ENCODE measurements at places on chromosomes 16 and 17.

DNA sequence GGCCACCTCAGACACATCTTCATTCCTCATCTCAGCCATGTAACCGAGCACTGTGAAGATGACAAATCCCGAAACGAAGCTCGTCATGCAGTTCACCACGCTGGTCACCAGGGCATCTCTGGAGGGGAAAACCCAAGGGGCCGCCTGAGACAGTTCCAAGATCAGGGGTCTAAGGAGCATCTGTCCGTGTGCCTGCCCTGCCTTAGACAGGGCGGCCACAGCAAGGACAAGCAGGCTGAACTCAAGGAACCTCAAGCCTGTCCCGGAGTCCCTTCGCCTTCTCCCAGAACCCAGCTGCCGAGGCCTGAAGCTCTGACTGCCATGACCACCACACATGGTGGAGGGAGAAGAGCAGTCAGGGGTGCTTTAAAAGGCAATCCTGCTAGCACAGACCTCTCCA lies 22.7 kb downstream of the SLC6A4 start:
- DNase-seq = no peak

GRCh38 chr16:89842471-89843408 lies 14.5 kb downstream of the SPIRE2 start:
- DNase-seq = no peak

DNA sequence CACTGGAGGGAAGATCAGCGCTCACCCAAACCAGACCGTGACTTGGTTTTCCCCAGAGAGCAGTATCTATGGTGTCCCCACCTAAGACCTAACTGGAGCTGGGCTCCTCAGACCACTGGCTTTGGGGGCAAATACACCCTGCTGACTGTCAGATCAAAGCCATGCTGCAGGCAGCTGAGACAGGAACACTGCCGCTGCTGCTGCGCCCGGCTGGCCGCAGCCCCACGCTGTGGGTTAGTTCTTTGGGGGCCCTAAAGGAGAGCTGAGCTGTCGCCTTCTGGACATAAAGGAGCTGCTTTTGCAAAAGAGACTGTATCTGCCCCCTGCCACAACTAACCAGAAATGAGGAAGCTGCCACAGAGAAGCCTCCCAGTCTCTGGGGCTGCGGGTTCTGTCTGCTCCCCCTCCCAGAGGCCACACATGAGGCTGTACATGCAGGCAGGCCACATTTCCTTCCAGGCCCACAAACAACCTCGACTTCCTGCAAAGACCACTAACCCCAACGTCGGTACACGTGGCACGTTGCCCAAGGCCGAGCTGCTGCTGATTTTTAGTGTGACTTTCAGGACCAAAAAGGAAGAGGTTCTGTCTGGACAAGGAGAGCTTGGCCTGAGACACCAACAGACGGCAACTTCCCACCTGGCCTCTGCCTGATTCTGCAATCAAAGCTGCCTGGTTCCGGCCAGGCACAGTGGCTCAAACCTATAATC lies 18.2 kb upstream of the ABR start:
- no peak for DNase-seq

DNA sequence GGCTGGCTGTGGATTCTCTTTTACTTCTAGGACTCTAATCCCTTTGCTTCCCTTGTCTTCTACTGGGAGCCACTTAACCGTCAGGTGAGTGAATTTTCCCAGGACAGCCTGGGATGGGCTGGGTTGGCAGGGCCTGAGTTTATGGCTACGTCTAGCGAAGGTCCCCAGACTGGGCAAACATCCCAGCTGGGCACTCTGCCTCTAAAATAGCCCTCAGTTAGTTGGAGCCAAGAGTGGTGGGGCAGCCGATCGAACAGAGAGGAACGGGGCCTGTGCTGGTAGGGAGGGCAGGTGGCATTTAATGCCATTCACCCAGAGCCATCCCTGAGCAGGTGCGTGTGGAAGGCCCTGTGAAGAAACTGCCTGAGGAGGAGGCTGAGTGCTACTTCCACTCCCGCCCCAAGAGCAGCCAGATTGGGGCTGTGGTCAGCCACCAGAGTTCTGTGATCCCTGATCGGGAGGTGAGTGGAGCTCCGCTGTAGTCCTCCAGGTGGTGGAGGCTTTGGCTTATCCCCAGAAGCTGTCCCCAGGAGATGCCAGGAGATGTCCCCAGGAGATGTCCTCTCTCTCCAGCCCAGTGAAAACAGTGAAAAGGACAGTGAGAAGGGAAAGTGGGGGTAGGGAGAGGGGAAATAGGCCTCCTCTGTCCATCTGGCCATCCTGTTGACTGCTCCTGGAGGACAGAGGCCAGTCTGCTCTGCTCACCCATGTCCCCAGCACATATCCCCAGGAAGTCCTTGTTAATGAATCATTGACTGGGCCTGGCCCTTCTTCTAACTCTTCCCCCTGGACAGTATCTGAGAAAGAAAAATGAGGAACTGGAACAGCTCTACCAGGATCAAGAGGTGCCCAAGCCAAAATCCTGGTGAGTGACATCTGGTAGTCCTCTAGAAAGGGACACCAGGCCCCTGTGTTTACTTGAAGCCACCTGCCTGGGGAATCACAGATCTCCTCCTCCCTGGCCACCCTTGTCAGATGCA lies 4.4 kb downstream of the PNPO start:
- no peak for DNase-seq

DNA sequence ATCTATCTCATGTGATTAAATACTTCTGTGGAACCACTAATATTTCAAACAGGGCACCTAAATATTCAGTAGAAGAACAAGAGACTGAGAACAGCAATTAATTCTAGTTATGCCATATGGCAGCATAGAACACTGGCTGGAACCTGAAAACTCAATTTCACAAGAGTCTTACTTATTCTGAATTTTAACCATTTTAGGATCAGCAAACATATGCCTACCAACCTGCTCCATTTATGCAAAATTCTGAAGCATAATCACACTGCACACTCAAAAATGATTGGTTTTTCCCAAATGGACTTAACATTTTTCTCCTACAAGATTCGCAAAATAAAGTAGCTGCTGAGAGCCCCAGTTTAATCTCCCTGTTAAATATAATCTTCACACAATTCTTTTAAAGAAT lies 43.2 kb downstream of the SKAP1 start:
- DNase-seq = no peak

- no peak for DNase-seq
Measured at GRCh38 chr16:66695935-66696668, 441 bp downstream of the CMTM4 start.

- no peak for DNase-seq
Measured at GRCh38 chr17:42806249-42806648, 7.6 kb downstream of the CNTD1 start.

- no peak for DNase-seq
Measured at GRCh38 chr17:30950669-30951399, 20.0 kb upstream of the RNF135 start.

DNA sequence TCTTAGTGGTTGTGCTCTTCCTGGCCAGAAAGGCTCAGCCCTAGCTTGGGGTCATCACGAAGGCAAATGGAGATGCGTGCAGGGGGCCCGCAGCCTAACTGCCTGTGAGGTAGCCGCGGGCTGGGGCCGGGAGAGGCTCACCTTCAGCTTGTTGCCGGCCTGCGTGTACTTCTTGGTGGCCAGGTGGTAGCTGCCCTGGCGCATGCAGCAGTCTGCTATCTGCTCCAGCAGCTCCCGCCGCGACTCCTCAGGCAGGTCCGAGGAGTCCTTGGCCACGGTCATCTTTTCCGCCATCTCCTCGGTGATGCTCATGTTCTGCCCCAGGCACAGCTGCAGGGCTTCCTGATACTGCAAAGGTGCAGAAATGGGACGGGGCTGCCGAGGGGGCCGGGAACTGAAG lies 13.0 kb upstream of the TMEM204 start:
- DNase-seq = no peak

DNA sequence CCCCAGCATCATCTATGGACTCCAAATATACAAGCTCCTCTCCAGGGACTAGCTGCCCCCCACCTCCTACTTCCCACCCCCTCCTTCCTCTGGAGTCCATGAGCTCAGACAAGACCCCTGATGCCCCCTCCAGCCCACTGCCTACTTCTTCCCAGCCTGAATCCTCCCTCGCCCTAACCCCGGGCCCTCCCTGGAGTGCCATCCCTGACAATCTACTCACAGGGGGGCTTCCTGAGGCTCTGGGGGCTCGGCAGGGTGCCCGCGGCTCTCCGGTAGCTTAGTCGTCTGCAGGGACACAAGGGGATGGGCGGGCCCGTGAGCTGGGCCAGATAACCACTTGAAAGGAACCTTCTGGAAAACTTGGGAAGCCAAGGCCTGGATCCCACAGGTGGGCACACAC lies 15.1 kb downstream of the MPP3 start:
- DNase-seq = no peak

GRCh38 chr16:25838724-25839186 lies 147.0 kb downstream of the HS3ST4 start:
- no peak for DNase-seq

DNA sequence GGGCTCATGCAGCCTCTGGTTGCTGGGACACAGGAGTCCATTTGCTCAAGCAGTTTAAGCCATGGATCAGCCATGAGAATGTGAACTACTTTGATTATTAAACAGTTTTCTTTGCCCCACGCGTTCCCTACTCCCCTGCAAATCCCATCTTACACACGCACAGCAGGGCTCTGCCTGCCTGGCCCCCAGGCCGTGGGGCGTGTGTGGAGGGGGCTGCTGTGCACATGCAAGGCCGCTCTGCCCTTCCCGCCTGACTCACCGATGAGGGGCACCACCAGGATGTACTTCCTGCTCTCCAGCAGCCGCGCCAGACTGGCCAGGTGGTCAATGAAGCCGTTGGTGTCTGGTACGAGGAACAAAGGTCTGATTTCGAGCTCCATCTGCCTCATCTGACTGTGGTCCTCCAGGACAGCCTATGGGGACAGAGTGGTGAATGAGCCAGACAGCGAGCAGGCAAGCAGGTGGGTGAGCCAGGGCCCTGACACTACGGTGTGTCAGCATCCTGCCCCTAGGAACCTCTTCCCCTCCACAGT lies 13.7 kb downstream of the HIC1 start:
- no peak for DNase-seq
